CD4-positive, alpha-beta T cell treated with Interleukin-1 beta for 1 hour (primary cell): ENCODE measurements at places on chromosomes 5 and 9.

GRCh38 chr5:127136908-127137307 lies 63.6 kb upstream of the C5orf63 start:
- DNase-seq, result no peak

DNA sequence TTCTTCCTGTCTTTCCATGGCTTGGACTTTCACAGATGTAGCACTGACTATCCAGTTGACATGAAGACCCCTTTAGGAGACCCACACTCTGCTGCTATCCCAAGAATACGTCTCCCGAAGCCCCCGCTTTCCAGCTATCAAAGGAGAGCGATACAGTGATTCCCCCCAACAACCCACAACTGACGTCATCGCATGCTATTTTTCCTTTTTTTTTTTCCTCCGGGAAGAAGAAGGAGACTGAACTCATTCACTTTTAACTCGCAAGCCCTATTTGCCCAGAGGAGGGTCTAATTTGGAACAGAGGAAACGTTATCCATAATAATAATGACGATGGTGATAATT lies 2.1 kb downstream of the PAPPA start:
- no peak for DNase-seq

DNA sequence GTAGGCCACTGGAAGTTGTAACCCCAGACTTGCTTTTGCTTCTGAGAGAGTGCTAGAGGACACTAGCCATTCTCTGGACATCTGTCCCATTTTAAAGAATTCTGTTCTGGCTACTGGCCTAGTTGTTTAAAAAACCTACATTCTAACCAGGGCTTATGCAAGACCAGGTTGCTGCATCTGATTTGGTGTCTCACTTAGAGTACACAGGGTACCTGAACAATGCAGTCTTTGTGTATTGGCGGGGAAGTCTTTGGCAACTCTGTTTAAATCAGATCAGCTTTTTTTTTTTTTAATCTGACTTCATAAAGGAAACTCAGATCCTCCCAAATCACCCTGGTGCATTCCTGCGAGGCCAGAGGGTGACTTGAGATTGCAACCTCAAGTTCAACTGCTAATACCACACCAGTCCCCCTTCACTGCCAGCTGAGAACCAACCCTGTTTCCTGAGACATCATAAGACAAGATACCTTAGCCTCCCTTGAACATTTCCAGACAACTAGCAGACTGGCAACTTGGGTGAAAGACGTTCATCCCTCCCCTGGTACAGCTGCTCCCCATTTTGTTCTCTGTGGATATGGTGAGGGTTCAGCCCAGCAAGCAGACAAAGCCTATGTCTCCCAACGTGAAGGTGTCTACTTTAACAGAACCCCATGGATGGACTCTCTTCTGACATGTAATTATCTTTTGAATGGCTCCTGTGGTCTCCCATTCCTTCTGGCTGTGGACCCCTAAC lies 27.0 kb downstream of the SKP1 start:
- DNase-seq, result no peak

GRCh38 chr9:132166599-132166998 lies 4.7 kb downstream of the NTNG2 start:
- no peak for DNase-seq

GRCh38 chr5:169081000-169081724 lies 219.8 kb downstream of the SLIT3 start:
- DNase-seq, result no peak

DNA sequence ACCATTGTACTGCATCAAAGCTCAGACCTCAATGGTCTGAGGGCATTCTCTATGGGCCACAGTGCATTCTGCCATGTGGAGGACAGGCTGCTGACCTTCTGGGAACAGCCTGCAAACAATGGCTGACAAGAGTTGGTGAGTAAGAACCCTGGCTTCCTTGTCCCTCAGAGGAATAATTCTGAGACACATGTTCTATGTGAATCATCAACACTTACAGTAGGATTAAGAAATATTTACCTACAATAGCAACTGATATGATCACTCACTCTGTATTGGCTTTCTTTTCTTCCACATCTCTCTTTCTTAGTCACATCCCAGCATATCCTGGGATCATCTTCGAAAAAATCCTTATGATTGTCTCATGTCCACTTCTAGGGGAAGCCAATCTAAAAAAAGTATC lies 306.5 kb upstream of the ITGA1 start:
- no peak for DNase-seq

DNA sequence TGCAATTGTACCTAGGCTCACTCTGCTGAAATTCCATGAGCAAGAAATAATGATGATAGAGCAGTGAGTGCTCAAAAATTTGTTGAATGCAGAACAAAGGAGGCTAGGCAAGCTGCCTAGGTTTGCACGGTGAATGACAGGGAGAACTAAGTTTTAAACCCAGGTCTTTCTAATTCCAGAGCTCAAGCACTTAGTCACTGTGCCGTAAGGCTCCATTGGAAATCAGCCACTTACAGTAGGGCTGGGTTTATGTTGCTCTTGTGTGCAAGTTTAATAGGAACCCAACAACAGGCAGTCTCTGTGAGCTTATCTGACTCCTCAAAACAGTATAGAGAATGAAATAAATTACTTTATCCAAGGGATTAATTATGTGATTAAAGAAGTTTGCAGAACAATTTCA lies 147.0 kb downstream of the CSNK1G3 start:
- no peak for DNase-seq

- no peak for DNase-seq
Observed at GRCh38 chr5:163565492-163565891, 60.1 kb downstream of the MAT2B start.

DNA sequence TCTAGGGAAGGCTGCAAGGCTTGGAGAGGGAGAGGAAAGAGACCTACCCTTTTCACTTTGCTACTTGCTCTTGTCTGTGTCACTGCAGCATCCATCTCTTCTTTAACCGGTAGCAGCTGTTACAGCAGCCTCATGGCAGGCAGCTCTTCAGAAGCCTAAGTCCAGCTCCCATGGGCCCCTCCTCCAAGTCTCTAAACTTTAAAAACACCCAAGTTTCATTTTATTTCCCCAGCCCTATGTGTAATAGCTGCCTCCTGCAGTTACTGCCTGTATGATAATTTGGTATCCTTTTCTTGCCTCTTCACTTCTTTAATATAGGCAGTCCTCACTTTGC lies 313.1 kb upstream of the PIK3R1 start:
- DNase-seq, result no peak

GRCh38 chr5:146707316-146707715 lies 171.2 kb downstream of the PPP2R2B start:
- DNase-seq, result no peak

DNA sequence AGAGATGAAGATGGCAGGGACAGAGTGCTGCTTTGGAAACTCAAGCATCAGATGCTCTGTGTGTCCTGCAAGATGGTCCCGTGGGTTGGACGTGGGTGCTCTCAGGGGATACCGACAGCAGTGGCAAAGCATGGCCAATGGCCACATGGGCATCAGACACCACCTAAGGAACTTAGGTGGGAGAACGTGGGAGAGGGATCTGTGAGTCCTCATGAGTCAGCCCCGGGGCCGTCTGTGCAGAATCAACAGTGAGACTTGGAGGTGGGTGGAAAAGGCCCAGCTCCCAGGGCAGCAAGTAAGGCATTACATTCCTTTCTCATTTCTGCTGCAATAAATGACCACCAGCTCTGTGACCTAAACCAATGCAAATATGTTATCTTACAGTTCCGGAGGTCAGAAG lies 77.0 kb downstream of the RAD23B start:
- no peak for DNase-seq

DNA sequence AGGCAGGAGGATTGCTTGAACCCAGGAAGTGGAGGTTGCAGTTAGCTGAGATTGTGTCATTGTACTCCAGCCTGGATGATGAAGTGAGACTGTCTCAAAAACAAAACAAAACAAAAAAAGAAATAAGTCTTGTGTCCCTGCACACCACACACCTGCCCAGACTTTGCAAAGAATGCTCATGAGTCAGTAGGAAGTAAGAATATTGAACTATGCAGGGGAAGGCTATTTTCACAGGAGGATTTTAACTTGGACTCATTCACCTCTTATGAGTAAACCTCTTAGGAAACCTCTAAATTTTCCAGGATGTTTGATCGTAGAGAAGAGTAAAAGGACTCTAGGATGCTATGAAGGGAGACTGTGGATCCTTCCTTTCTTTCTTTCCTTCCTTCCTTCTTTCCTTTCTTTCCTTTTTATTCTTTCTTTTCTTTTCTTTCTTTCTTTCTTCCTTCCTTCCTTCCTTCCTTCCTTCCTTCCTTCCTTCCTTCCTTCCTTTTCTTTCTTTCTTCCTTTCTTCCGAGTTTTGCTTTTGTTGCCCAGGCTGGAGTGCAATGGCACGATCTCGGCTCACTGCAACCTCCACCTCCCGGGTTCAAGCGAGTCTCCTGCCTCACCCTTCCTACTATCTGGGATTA lies 96.7 kb upstream of the CLINT1 start:
- DNase-seq, result no peak

DNA sequence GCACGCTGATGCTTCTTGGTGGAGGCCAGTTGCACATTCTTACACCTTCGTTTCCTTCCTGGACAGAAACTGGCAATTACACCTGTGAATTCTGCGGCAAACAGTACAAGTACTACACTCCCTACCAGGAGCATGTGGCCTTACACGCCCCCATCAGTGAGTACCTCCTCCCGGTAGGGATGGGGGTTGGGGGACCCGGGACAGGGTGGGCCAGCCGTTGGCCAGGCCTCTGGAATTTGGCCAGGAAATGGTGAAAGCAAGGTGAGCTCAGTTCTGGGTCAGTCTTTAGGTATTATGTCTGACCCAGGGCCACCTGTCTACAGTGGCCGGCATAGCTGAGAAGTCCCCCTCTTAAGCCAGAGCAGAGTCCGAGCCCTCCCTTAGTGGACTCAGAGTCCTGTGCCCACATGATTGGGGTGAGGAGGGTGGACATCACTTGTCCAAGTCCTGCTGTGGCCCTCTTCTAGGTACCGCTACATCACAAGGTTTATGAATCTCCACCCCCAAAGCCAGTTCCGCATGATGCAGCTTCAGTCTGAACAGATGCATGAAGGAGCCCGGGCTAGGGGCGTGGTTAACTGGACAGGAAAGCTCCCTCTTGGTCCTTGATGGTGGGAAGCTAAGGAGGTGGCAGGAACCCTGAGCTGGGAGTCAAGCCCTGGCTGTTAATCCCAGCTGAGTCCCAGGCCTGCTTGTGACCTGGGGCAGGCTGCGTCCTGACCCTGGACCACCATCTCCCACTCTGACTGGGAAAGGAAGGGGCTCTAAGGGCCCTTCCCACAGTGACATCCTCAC lies 61.3 kb downstream of the AMBP start:
- no peak for DNase-seq

GRCh38 chr9:121999556-121999955 lies 93.6 kb downstream of the TTLL11 start:
- no peak for DNase-seq

GRCh38 chr5:120152472-120152871 lies 311.6 kb upstream of the PRR16 start:
- DNase-seq, result no peak
